ENCODE measurements at places on chromosomes 5 and 9.

GRCh38 chr5:91381239-91381773, 1.8 kb downstream of the ARRDC3 start:
- no peak for DNase-seq

- DNase-seq, result no peak
Observed at GRCh38 chr9:131394464-131395156, 724 bp downstream of the PRRC2B start.

GRCh38 chr9:70003901-70004714, 39.5 kb upstream of the MAMDC2 start:
- DNase-seq, result peak; percentile 55

DNA sequence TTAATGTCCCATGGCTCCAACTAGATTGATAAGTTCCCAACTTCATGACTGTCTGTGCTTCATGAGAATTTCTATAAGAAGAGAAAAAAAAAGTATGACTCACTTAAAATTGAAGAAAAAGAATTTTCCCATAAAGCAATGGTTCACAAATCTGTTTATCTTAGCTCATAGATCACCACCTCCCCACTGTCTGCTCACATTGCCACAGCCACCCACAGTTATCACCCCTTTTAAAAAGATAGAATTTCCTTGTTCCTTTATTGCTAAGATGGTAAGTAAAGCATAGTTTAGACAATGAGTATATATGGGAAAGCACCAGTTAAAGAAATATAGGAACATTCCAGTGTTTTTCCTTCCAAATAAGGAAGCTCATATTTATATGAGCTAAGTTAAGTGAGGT, 67.1 kb downstream of the ALDH7A1 start:
- peak; percentile 84 for DNase-seq

- no peak for DNase-seq
Observed at GRCh38 chr5:127299678-127300077, 9.1 kb downstream of the MEGF10 start.
